HTR-8/SVneo (cell line): ENCODE measurements at places on chromosomes 6 and 20.

- DNase-seq: peak; percentile 60
Observed at GRCh38 chr20:17431621-17432364, 99.4 kb downstream of the BFSP1 start.

GRCh38 chr6:110044096-110044495 is 66.0 kb downstream of the GPR6 start:
- no peak for DNase-seq

GRCh38 chr20:57851796-57852195 is 142.0 kb upstream of the PMEPA1 start:
- DNase-seq: no peak

- DNase-seq: no peak
Observed at GRCh38 chr6:37435816-37436215, 2.8 kb downstream of the CMTR1 start.

DNA sequence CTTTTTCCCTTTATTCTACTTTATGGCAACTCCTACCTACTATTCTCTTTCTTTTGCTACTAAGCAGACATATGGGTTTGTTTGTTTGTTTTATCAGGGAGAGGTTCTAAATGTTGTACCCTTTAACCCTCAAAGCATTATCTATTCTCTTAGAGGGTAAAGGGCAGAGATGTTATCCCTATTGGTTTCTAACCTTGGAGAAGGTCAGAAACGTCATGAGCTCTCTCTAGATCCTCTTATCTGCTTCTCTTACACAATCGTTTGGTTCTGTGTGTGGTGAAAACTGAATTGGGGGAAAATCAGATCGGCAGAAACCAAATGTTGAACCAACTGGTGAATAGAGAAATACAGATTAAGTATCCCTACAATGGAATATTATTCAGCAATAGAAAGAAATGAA is 6.4 kb upstream of the MPC1 start:
- DNase-seq: no peak

DNA sequence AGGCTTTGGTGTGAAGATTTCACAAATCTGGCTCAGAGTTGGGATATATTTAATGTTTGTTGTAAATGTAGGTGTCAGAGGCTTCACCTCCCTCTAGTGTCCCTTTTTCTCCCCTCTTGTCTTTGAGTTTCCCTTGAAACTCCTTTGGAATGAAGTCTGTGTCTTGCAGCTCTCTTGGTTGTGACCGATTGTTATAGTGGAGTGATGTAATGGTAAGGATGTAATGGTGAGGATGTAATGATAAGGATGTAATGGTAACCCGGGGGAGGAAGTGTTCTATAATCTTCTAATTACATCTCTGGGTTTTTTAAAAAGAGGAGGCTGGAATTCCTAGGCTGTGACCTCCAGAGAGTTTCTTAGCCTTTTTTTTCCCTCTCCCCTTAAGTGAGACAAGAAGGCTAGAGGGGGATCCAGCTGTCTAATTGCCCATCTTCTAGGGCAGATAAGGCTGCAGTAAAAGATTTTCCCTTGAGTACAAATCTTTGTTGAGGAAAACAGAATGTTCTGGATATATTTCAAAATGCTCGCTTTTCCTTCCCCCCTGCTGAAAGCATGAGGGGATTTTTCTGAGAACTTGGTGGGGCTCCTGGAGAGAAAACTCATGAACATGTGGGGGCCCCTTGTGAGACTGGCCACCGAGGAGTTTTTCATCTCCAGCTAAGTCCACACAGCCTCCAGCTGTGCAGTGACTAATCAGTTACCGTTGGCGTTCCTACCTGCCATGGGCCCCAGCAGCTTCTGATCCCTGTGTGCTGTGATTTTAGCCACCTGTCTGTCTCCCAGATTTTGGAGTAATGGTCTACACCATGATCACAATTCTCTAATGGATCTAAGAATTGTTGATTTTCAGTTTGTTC is 156.7 kb upstream of the PMEPA1 start:
- DNase-seq: no peak

DNA sequence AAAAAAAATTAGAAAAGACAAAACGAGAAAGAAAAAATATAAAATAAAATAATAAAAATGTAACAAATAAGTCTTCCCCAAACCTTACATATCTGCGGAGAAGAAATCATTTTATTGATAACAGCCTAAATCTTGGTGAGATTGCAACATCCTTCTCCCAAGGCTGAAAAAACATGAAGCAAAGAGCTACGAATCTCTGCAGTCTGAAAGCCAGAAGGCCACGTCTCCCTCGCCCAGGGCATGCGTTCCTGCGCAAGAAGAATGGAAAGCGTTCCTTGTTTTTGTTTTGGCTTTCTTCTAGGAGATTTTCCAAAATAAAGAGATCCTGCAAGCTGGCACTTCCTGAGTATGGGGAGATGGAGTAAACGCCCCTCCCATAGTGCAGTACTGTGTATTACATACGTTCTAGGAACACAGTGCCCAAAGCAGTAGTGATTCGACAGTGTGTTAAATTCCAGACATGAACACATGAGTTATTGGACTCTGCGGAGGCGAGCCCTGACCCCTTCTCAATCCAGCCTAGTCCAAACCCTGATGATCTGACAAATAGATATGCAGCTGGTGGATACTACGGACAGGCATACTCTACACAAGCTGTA is 126.7 kb upstream of the RREB1 start:
- no peak for DNase-seq

DNA sequence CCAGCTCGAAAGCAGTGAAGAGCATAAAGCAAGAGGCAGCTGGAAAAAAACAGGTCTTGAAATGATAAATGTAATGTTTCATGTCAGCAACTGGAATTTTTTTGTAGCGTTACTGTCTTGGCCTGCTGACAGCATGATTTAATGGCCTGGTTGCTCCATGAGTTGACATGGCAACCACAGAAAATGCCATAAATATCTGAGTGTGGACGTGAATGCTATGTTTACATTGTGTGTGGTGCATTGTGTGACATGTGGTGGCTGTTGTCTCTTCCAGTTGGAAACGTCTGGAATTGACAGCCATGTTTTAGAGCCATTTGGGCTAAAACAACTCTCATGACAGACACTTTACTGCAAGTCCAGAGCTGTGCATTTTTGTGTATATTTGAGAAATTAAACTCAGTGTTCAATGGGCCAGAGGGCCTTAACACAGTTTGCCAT is 170.0 kb downstream of the FOXA2 start:
- no peak for DNase-seq
